ENCODE measurements at places on chromosomes 6 and 20.

DNA sequence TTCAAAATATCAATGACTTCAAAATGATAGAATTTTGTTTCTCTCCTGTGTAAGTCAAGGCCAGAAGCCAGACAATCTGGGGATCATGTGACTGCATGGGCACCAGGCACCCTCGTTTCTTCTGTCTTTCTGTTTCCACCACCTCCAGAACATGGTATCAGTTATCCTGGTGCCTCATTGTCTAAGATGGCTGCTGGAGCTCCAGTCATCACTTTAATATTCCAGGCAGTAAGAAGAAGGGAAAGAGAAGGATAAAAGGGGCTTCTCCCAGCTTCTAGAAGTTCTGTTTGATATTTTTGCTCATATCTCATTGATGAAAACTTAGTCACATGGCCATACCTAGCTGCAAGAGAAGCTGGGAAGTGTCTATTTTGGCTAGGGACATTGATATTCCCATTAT is 25.7 kb downstream of the ZNF341 start:
- DNase-seq, result no peak

GRCh38 chr20:10855778-10856177 is 182.0 kb upstream of the JAG1 start:
- no peak for DNase-seq

DNA sequence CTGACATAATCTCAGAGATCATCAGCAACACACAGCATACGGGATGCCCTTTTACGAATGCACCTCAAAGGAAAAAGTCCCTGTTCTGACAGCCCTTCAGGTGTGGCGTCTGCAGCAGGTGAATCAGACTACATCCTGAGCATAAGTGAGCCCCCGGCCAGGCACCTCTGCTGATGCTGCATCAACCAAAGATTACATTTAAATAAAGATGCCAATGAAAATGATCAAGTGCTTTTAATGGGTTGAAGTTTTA is 58.7 kb downstream of the INSM1 start:
- no peak for DNase-seq

- DNase-seq, result no peak
Observed at GRCh38 chr6:125948455-125948854, 8.1 kb upstream of the HINT3 start.

DNA sequence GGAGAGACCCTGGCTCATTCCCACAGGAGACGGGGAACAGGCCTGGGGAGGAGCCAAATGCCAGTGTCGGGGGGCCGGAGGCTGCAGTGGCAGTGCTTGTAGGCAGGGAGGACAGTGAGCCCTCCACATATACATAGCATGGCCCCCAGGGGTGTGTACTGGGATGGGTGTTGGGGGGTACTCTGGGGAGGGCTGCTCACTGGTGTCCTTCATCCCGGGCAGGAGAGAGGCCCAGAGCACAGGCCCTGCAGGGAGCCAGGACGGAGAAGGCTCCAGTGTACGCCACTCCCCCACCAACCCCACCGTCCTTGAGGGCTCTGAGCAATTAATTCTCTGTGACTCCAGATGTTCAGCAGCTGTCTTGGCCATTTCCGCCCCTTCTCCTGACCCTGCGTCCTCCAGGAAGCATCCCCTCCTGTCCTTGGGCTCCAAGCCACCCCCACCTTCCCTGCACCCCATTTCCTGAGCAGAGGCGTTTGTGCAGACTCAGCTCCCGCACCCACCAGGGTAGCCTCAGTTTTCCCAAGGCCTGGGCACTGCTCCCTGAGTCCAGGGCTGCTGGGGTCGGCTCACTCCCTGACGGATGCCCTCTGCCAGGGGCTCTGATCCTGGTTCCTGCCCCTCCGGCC is 3.4 kb upstream of the ABHD16B start:
- DNase-seq, result no peak

GRCh38 chr6:37696841-37697662 is 631 bp downstream of the MDGA1 start:
- no peak for DNase-seq

- DNase-seq, result no peak
Observed at GRCh38 chr20:38321959-38322598, 18.1 kb downstream of the BPI start.

DNA sequence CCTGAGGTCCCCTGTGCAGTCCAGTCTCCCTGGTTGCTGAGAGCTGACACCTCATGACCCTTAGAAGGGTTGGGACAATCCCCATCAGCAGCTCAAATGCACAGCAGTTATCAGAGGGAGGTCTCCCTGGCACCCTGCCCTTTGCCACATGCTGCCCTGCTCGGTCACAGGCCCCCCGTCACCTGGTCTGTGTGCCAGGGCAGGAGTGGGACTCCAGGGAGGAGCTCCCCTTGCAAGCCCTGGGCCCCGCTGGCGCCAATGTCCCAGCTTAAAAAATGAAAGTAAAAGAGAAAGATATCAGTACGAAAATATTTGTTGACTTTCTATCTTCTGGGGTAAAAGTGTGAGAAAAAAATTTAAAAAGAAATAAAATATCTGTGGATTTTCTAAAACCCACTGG is 68.1 kb upstream of the SLC22A16 start:
- no peak for DNase-seq

DNA sequence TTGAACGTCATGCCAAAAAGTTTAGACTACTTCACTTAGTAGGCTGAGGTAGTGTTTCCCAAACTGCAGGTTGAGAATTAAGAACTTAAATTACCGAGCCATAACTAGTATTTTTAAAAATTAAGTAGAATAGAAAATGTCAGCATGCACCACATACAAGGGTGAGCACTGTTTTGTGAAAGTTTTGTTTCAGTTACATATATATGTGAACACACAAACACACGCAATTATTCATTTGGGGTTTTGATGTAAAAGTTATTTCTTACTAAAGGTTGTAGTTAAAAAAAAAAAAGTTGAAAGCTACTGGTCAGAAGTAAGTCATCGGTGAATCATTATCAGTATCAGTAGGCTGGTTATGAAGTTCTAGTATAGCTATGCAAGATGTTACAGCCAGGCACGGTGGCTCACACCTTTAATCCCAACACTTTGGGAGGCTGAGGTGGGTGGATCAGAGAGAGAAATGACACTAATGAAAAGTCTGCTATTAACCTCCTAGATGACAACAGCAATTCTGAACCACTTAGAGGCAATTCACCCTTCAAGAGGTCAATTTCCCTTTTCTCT is 24.1 kb downstream of the FASTKD5 start:
- no peak for DNase-seq

GRCh38 chr6:22236626-22237414 is 60.0 kb downstream of the PRL start:
- peak; percentile 65 for DNase-seq

DNA sequence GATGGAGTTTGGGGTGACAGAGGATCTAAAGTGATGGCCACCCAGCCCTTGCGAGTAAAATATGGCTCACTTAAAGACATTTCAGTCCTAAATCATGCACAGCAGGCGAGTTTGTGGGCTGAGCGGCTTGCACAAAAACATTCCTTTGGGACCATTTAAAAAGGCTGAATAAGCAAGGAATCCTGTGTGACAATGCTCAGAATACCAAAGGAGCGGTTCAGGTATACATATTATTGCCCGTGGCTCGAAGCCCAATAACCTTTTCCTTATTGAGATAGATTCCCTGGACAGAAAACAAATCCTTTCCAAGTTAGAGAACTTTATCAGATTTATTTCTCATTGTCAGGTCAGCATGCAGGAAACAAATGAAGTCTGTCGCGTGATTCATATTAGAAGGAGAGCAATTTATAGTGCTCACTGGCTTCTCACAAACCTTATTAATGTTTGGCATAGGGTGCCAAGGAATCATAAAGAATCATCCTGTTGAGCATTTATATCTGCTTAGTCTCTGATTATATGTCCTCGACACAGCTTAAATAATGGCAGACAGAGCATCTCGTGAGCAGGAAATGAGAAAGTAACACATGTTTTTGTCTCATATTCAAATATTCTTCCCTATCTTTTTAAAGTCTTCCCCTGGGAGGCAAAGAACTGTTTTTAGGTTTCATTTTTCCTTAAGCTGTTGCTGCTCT is 121.3 kb downstream of the TRMT11 start:
- DNase-seq, result no peak

- no peak for DNase-seq
Observed at GRCh38 chr6:34154668-34155447, 9.0 kb upstream of the GRM4 start.

- peak; percentile 5 for DNase-seq
Observed at GRCh38 chr6:66478705-66479104, 771.7 kb upstream of the EYS start.

DNA sequence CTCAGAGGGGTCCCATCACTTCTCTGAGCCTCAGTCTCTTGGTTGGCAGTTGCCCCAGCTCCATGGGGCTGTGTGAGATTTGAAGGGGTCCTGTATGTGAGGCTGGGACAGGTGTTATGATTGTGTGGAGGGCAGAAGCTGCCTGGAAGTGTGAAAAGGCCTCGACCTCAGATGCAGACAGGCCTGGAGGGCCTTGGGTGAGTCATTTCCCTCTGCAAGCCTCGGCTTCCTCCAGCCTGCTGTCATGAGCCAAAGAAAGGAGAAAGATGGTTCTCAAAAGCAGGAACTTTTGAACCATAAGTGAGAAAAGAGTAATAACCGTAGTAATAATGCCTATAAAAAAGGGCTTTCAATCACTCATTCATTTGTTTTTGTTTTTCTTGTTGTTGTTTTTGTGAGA is 37.5 kb downstream of the SNAI1 start:
- DNase-seq, result no peak

DNA sequence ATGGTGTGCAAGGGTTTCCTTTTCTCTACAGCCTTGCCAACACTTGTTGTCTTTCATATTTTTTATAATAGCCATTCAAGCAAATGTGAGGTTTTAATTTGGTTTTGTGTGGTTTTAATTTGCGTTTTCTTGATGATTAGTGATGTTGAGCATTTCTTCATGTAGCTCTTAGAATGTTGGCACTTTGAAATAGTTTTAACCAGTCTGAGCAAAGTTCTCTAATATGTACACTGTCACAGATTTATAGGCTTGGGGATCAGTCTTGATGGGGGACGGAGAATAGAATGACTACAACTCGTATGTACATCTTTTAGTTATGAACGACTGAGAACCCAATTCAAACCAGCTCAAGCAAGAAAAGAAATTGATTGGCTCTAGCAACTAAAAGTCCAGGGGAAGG is 1003.1 kb downstream of the KIF16B start:
- no peak for DNase-seq

DNA sequence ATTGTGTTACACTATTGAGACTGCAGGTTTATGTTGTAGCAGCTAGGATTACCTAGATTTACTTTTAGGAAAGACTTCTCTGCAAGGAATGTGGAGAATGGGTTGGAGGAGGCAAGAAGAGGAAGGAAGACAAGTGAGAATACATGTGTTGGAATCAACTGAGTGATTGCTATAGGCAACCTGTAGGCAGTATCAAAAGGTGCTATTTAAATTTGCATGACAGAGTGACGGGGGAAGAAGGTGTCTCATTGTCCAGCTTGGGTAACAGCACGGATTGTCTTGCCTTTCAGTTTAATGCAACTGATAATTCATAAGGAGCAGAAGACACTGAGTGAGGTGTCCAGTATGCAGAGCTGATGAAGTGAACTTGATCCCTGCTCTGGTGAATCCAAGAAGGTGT is 19.4 kb downstream of the SERPINB9 start:
- no peak for DNase-seq

- no peak for DNase-seq
Observed at GRCh38 chr6:71199736-71200135, 88.9 kb upstream of the OGFRL1 start.

DNA sequence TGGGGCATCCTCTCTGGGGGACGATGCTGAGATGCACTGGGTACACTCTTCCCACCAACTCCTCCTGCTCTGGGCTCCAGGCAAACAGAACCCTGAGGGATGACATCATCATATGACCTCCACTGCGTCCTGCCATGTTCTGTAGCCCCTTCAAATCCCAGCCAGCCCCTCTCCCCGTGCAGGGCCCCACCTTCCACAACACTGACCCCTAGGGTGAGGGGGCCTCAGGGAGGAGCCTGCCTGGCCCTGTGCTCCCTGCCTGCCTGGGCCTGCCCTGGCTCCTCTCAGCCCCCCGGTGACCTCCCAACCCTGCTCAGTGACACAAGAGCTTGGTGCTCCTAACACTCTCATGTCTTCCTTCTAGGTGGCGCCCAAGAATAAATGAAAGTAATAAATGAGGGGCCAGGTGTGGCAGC is 9.6 kb upstream of the SPDEF start:
- no peak for DNase-seq

DNA sequence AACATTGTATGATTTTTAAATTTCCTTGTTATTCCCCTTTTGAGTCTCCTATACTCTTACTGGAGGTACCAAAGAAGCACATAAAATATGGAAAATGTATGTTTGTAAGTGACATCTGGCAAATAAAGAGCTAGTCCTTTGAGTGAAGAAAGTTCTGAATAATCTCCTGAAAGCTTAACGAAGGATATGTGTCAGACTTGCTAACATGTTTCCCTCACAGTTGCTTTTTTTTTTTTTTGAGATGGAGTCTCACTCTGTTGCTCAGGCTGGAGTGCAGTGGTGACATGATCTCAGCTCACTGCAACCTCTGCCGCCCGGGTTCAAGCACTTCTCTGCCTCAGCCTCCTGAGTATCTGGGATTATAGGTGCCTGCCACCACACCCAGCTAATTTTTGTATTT is 63.6 kb downstream of the STK4 start:
- no peak for DNase-seq

GRCh38 chr6:92399911-92400310 is 1019.4 kb downstream of the EPHA7 start:
- no peak for DNase-seq

GRCh38 chr20:17992847-17993513 is 24.2 kb downstream of the MGME1 start:
- DNase-seq, result peak; percentile 83

GRCh38 chr6:150490586-150490985 is 109.1 kb upstream of the PLEKHG1 start:
- DNase-seq, result no peak

GRCh38 chr6:46243754-46244153 is 73.0 kb upstream of the ENPP5 start:
- no peak for DNase-seq

- DNase-seq, result no peak
Observed at GRCh38 chr6:121413879-121414278, 21.6 kb upstream of the GJA1 start.

- DNase-seq, result no peak
Observed at GRCh38 chr20:57280221-57280620, 13.8 kb upstream of the BMP7 start.

DNA sequence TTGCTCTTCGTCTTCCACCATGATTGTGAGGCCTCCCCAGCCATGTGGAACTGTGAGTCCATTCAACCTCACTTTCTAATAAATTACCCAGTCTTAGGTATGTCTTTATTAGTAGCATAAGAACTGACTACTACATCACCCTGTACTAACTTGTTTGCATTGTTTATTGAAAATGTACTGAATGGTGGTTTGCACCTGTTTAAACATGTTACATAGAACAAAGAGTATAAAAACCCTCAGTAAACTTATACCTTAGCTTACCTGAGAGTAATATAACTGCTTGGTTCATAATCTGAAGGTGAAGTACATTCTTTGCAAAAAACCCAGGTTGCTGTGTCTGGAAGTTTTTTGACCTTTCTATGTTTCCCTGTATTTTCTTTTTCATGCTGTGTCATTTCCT is 777.8 kb downstream of the TBC1D32 start:
- DNase-seq, result no peak

GRCh38 chr20:34771680-34772081 is 53.8 kb downstream of the NCOA6 start:
- DNase-seq, result no peak

GRCh38 chr6:3786141-3786540 is 34.6 kb upstream of the PXDC1 start:
- no peak for DNase-seq

- DNase-seq, result no peak
Observed at GRCh38 chr6:36867471-36868224, 7.0 kb downstream of the PPIL1 start.

GRCh38 chr6:26249957-26250697 is 114.9 kb upstream of the BTN3A2 start:
- DNase-seq, result peak; percentile 88
